Left lung (tissue), 14 donors: ENCODE measurements at places on chromosomes 1 and 21. TPM values are rescaled to one million over a fixed set of nuclear protein-coding genes. Genes with fewer than 3 reads are reported as not detected.

Gene PRDM16
- 12.1 TPM for polyA plus RNA-seq

Gene DYNLT4
- 0.69 TPM for polyA plus RNA-seq

Gene COL6A2
- polyA plus RNA-seq = 362 TPM

Gene RIPK4
- 8.0 TPM for polyA plus RNA-seq

Gene ANGPTL3
- polyA plus RNA-seq = 0.71 TPM

Gene MPZ
- polyA plus RNA-seq = 2.1 TPM

Gene RSBN1
- 22.8 TPM for polyA plus RNA-seq

Gene EDARADD
- 3.4 TPM for polyA plus RNA-seq

Gene PDPN
- 57.6 TPM for polyA plus RNA-seq

Gene TRABD2B
- polyA plus RNA-seq = 3.2 TPM

Gene LMOD1
- polyA plus RNA-seq = 3.3 TPM

Gene TFF3
- 9.4 TPM for polyA plus RNA-seq

Gene SYTL1
- 7.6 TPM for polyA plus RNA-seq

Gene LDLRAD1
- 0.68 TPM for polyA plus RNA-seq

- H3K4me1 ChIP-seq = peaks cover 7% of the 10 kb centered on the region
- no peaks in the 10 kb centered on the region for H3K27me3 ChIP-seq
- DNase-seq = no peak
- H3K27ac ChIP-seq = no peak overlapping the region
- H3K4me3 ChIP-seq = no peak overlapping the region
These were observed 35.9 kb downstream of the COL18A1 start for GRCh38 chr21:45440736-45441350.

DNA sequence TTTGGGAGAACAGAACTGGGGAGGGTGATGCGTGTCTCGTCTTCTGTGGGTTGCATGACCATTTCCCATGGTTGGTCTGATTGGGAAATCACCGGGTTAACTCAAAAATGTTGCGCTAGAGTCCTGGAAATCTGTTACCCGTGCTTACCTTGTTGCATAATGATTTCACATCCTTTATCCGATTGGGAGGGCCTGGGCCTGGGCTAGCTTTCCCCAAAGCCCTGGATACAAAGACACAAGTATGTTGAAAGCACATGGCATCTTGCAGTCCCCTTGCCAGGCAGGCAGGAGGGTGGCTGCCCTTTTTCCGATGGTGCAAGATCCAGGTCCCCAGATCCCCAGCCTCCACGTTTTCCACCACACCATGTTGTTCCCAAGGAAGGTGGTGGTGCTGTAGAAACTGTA is 582 bp downstream of the TRPM2 start:
- H3K36me3 ChIP-seq = peaks cover 16% of the 10 kb centered on the region
- peak overlapping the region; percentile 96 for H3K27ac ChIP-seq

DNA sequence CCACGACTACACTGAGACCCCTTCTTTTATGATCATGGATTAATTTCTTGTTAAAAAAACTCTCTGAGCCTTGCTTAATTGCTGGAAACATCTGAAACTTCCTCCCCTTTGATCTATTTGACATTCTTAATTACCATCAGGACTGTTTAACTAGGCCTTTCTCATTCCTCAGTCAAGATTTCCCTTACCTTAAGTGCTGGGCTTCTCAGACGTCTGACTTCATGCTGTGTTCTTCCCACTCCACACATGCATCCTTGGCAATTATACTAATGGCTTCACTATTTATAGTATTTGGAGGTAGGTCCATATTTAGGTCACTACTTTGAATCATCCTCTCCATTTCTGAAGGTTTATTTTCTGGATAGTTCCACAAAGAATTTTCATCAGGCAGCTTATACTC is 341.3 kb upstream of the TMPRSS15 start:
- H3K4me3 ChIP-seq = no peak overlapping the region
- no peaks in the 10 kb centered on the region for H3K27me3 ChIP-seq

DNA sequence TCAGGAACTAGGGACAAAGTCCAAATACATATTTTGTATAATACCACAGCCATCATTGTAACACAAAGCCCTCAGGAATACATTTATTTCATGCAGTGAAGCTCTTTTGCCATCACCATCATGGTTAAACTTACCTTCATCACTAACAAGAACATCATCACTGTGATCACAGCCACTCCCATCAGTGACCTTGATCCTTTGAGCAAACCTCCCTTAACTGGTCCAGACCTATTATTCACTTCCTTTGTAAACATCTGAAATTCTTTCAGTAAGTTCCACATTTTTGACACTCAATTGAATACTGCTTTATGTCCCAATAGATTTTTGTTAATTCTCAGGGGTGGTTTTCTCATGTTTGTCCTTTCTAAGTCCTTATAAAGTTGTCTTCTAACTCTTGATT is 16.2 kb upstream of the KPRP start:
- DNase-seq = no peak
- no peaks in the 10 kb centered on the region for H3K4me1 ChIP-seq
- H3K27me3 ChIP-seq = peaks cover 3% of the 10 kb centered on the region
- H3K36me3 ChIP-seq = no peaks in the 10 kb centered on the region

DNA sequence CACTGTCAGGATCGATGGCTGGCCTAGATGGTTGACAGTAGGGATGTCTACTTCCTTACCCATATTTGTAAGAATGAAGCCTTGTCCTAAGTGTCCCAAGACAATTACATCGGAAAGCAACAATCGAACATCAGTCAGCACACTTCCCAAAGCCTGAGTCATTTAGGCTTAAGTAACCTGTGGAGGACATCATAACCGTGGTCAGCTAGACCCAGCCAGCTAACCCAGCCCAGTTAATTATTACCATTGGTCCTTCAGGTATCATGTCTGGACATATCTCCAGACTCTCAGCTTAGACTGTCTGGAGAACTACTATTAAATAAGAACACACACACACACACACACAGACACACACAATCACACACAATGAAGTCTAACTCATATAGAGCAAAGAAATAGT is 264.7 kb downstream of the TRABD2B start:
- no peak overlapping the region for H3K27ac ChIP-seq

DNA sequence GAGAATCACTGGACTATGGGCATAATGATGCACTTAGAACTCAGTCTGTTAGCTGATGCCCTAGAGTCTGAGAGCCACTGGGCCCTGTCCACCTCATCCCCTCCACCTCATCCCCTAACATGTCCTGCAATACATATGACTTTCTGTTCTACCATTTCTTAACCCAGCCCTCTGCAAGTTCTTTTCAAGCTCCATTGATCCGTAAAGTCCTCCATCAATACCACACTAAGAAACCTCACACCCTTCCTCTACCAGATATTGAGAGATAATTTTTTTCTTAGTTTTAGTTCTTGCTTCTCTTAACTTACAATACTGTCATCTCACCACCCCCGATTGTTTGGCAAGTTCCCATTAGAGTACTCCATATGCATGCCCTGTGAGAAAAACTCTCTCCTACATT is 22.1 kb downstream of the FCRL4 start:
- no peak for DNase-seq
- H3K4me3 ChIP-seq = no peak overlapping the region
- no peaks in the 10 kb centered on the region for H3K36me3 ChIP-seq

GRCh38 chr1:26538480-26539412 is 9.2 kb downstream of the RPS6KA1 start:
- no peak overlapping the region for H3K4me3 ChIP-seq
- peaks cover 11% of the 10 kb centered on the region for H3K4me1 ChIP-seq
- H3K27ac ChIP-seq = no peak overlapping the region

GRCh38 chr1:156337052-156337887 is 822 bp downstream of the CCT3 start:
- H3K4me3 ChIP-seq = peak overlapping the region; percentile 78
- peak overlapping the region; percentile 86 for H3K27ac ChIP-seq
- peaks cover 5% of the 10 kb centered on the region for H3K36me3 ChIP-seq

GRCh38 chr1:25033030-25033827 is 103.2 kb upstream of the RUNX3 start:
- H3K27me3 ChIP-seq = peaks cover 28% of the 10 kb centered on the region
- H3K4me3 ChIP-seq = no peak overlapping the region
- peak; percentile 45 for DNase-seq
- H3K27ac ChIP-seq = no peak overlapping the region
- H3K4me1 ChIP-seq = peaks cover 3% of the 10 kb centered on the region

DNA sequence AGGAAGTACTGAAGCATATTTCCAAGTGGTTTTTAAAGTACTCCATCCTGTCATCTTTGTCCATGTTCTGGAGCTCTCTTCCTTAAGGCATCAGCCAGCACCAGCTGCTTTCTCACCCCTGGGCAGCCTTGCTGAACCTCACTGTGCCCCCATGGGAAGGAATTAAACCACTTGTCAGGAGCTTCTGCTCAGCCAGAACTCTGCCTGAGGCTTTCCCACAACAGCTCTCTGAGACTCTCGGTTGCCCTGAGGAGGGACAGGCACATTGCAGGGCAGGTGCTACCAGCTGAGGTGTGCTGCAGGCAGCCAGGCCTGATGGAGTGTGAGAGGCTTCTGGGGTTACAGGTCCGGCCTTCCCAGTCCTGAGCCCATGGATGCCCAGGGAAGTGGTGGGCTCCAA is 30.9 kb downstream of the FAM163A start:
- no peaks in the 10 kb centered on the region for H3K36me3 ChIP-seq
- no peaks in the 10 kb centered on the region for H3K4me1 ChIP-seq
- DNase-seq = no peak
- H3K27me3 ChIP-seq = no peaks in the 10 kb centered on the region
- no peak overlapping the region for H3K4me3 ChIP-seq
- no peak overlapping the region for H3K27ac ChIP-seq

GRCh38 chr1:46401964-46402626 is 8.0 kb downstream of the FAAH start:
- peak overlapping the region; percentile 1 for H3K27ac ChIP-seq
- no peaks in the 10 kb centered on the region for H3K36me3 ChIP-seq
- peaks cover 33% of the 10 kb centered on the region for H3K4me1 ChIP-seq
- DNase-seq = peak; percentile 87
- no peak overlapping the region for H3K4me3 ChIP-seq

- no peak overlapping the region for H3K27ac ChIP-seq
- H3K4me3 ChIP-seq = no peak overlapping the region
- H3K27me3 ChIP-seq = no peaks in the 10 kb centered on the region
- H3K36me3 ChIP-seq = no peaks in the 10 kb centered on the region
These were observed 292.9 kb downstream of the NFIA start for GRCh38 chr1:61375082-61375880.

GRCh38 chr1:47821760-47822159 is 175.4 kb downstream of the TRABD2B start:
- no peak overlapping the region for H3K27ac ChIP-seq
- no peaks in the 10 kb centered on the region for H3K36me3 ChIP-seq
- no peaks in the 10 kb centered on the region for H3K27me3 ChIP-seq
- no peak overlapping the region for H3K4me3 ChIP-seq
- DNase-seq = no peak
- no peaks in the 10 kb centered on the region for H3K4me1 ChIP-seq

GRCh38 chr1:28170001-28170596 is 6.4 kb downstream of the PTAFR start:
- H3K4me1 ChIP-seq = no peaks in the 10 kb centered on the region
- H3K27ac ChIP-seq = peak overlapping the region; percentile 64
- H3K27me3 ChIP-seq = no peaks in the 10 kb centered on the region
- H3K36me3 ChIP-seq = peaks cover 40% of the 10 kb centered on the region
- no peak for DNase-seq

DNA sequence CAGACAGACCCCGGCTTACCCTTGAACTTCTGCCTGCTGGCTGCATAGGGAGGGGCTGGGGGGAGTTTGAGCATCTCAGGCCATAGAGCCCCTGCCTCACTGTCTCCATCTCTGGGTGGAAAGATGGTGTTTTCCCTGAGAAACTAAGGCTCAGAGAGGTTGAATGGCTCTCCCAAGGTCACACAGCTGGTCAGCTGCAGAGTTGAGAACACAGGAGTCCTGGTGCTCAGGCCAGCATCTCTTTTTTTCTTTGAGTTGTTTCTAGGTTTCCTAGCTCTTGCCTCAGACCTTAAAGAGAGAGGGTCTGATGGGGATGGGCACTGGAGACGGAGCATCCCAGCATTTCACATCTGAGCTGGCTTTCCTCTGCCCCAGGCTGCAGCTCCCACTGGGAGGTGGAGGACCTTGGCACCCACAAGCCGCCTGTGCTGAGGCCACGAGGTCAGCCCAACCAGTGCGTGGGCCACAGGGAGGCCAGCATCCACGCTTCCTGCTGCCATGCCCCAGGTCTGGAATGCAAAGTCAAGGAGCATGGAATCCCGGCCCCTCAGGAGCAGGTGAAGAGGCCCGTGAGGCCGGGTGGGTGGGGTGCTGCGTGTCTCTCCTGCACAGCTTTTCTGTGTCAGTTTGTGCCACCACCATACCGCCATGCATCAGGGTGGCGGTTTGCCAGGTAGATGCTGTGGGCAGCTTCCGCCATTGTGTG is 21.8 kb downstream of the PCSK9 start:
- H3K27ac ChIP-seq = no peak overlapping the region
- no peak overlapping the region for H3K4me3 ChIP-seq
- peak; percentile 57 for DNase-seq

DNA sequence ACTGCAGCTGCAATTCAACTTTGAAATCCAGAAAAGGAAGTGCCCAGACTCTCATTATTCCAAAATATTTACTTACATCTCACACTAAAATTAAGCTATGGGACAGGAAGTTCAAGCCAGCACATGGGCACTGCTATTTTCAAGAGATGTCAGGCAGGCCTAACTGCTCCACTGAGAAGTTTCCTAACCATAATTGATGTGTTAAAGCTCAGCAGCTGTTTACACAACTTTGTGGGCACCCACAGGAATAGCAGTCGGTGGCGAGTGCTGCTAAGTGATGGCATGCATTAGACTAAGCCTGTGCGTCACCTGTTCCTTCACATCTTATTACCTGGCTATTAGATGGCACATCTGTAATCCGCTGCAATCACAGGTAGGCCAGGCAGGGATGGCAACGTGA is 303.3 kb upstream of the DAB1 start:
- no peak overlapping the region for H3K27ac ChIP-seq
- H3K27me3 ChIP-seq = no peaks in the 10 kb centered on the region
- no peak for DNase-seq

DNA sequence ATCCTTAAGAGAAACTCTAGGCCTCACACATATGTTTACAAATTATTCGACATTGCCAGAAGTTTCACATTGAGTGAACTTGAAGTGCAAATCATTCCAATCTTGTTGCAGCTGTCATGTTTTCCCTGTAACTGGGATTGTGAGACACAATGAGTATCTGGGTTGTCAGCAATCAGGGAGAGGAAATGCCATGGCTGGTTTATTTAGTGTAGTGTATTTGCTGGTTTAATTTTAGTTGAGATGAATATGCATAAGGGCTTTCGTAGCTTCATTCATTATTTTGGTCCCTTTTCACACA is 54.2 kb upstream of the USP1 start:
- DNase-seq = no peak
- no peak overlapping the region for H3K27ac ChIP-seq
- H3K4me1 ChIP-seq = no peaks in the 10 kb centered on the region

GRCh38 chr1:243465081-243465480 is 209.2 kb downstream of the SDCCAG8 start:
- H3K27me3 ChIP-seq = no peaks in the 10 kb centered on the region
- peaks cover 1% of the 10 kb centered on the region for H3K36me3 ChIP-seq
- no peaks in the 10 kb centered on the region for H3K4me1 ChIP-seq
- H3K27ac ChIP-seq = no peak overlapping the region
- no peak overlapping the region for H3K4me3 ChIP-seq
- no peak for DNase-seq

- H3K4me1 ChIP-seq = no peaks in the 10 kb centered on the region
- no peak for DNase-seq
- no peak overlapping the region for H3K4me3 ChIP-seq
- no peaks in the 10 kb centered on the region for H3K27me3 ChIP-seq
- no peaks in the 10 kb centered on the region for H3K36me3 ChIP-seq
These were observed 3.0 kb downstream of the SLC19A1 start for GRCh38 chr21:45539046-45539795.
